ENCODE measurements at places on chromosomes 3 and 15. TPM values are rescaled to one million over a fixed set of nuclear protein-coding genes. Genes with fewer than 3 reads are reported as not detected.

The TRPM1 gene
- 0.60 TPM for total RNA-seq

The GPR149 gene
- total RNA-seq, result not detected

The TLR9 gene
- not detected for total RNA-seq

The DAZL gene
- total RNA-seq, result not detected

The MBNL1 gene
- total RNA-seq, result 334 TPM

The GOLGA8T gene
- not detected for total RNA-seq

The ACKR4 gene
- 0.54 TPM for total RNA-seq

The RTP4 gene
- total RNA-seq, result 5.5 TPM

The MESP2 gene
- not detected for total RNA-seq

The PLA2G4B gene
- 0.89 TPM for total RNA-seq

The OR5K2 gene
- not detected for total RNA-seq

The A4GNT gene
- total RNA-seq, result not detected

The SH2D7 gene
- not detected for total RNA-seq

The ACSBG1 gene
- total RNA-seq, result 0.07 TPM

The CNTN4 gene
- total RNA-seq, result not detected

The IREB2 gene
- total RNA-seq, result 11.9 TPM

The SEMA6D gene
- 7.0 TPM for total RNA-seq

The ALS2CL gene
- 11.2 TPM for total RNA-seq

The SST gene
- total RNA-seq, result not detected

The MINAR1 gene
- total RNA-seq, result 0.07 TPM
